Fibroblast of skin of abdomen (primary cell): ENCODE measurements at places on chromosomes 2 and 18.

GRCh38 chr2:238162846-238163441, 4.2 kb downstream of the ERFE start:
- DNase-seq, result no peak

GRCh38 chr2:230434677-230435324, 18.8 kb downstream of the SP100 start:
- no peak for DNase-seq

GRCh38 chr2:43998263-43998662, 2.5 kb upstream of the LRPPRC start:
- DNase-seq, result no peak

DNA sequence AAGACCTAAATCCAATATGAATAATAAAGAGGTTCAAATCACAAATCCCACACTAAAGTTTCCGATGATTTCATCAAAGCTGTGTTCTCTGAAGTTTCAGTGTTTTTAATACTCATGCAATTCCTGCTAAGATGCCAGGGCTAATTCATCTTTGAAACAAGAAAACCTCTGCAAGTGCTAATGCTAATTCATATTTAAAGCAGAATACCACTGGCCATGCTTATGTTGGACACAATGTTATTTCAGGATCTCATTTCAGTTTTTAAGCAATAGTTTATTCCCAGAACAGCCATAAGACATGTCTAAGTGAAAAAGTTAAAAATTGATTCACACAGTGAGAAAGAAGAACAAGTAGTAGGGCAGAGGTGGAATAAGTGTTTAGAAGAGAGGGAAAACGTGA, 62.8 kb downstream of the GRB14 start:
- DNase-seq, result no peak

- DNase-seq, result no peak
These were observed 5.2 kb downstream of the RAPGEF4 start for GRCh38 chr2:172740856-172741255.

- peak; percentile 48 for DNase-seq
These were observed 74.1 kb downstream of the TLK1 start for GRCh38 chr2:171086352-171087290.

GRCh38 chr2:65165558-65165957, 35.7 kb upstream of the RAB1A start:
- DNase-seq, result no peak

GRCh38 chr2:43139996-43140621, 86.3 kb downstream of the ZFP36L2 start:
- no peak for DNase-seq

GRCh38 chr2:187431911-187432310, 16.1 kb downstream of the CALCRL start:
- DNase-seq, result no peak

- DNase-seq, result peak; percentile 80
These were observed 88.9 kb downstream of the TMEM185B start for GRCh38 chr2:120134263-120134662.

- DNase-seq, result no peak
These were observed 7.2 kb downstream of the RPIA start for GRCh38 chr2:88698498-88699233.

DNA sequence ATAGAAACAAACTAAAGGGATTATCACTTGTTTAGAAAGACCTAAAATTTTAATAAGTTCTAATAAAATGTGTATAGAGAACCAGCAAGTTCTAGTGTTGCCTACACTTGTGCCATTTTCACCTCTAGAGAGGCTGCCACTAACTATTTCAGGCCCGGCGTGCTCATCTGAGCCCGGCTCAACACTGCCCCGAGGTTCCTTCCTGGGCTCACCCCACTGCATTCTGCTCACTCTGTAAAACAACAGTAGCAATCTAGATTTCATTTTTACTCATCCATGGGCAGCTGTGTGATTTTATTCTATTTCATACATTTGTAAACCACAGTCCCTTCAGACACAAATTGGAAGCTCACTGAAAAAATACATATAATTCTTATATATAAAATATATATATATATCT, 253.2 kb downstream of the L3MBTL4 start:
- DNase-seq, result no peak

DNA sequence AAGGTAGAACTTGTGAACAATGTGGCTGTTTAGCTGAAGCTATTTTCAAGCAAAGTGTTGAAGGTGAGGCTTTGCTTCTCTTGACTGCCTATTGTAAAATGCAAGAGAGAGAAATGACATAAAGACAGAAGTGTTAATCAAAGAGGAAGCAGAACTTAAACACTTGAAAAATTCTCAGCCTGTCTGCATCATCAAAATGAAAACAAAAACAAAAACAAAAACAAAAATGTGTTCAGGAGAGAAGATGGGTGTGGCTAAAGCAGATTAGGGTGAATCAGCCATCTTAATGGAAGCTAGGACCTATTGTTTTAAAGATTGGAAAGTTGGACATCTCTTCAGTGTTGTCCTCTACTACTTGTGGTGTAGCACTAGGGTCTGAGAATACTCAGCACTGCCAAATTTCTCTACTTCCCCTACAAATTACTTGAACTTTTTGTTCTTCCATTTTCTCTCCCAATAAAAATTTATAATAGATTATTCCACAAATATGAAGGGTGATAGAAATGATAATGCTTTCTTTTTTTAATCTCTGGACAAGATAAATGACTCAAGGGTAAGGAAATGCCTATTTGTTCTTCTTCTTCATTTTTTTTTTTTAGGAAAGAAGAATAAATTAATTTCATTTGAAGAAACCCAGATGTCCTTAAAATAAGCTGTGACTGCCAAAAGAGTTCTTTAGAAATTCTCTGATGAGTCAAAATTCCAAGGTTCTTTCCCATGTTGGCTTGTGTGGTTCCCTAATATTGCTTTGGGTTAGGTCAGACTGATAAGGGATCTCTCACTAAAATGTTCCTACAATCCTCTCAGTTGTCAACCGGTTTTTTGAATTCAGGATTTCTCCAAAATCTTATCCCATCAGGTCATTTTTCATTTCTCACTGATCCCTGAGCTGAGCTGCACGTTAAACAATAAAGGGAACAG, 571.2 kb upstream of the ZEB2 start:
- DNase-seq, result peak; percentile 80

GRCh38 chr2:101976891-101977290, 14.9 kb upstream of the IL1R2 start:
- no peak for DNase-seq

DNA sequence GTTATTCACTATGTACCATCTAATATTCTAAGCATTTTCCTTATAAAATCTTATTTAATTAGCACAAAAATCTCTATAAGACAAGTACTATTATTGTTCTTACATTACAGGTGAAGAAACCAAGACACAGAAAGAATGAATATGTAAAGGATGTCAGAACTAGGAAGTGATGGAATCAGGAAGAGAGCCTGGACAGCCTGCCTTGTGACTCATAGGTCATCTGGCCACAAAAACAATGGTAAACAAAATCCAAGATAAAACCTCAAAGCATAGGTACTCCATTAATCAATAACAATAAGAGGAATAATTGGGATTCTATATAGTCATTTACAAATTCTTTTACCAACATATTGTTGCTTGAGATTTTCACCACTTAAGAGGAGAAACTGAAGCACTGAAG, 505.4 kb upstream of the PIK3C3 start:
- no peak for DNase-seq

- no peak for DNase-seq
These were observed 278.5 kb downstream of the SRBD1 start for GRCh38 chr2:45332567-45332966.

GRCh38 chr18:48836231-48836805, 114.4 kb downstream of the SMAD7 start:
- no peak for DNase-seq

- DNase-seq, result no peak
These were observed 97.2 kb upstream of the NXPH2 start for GRCh38 chr2:138877421-138877820.

- DNase-seq, result no peak
These were observed 88.0 kb downstream of the MEMO1 start for GRCh38 chr2:31922542-31923408.

- DNase-seq, result peak; percentile 56
These were observed 166.1 kb downstream of the CLIP4 start for GRCh38 chr2:29281086-29281915.

DNA sequence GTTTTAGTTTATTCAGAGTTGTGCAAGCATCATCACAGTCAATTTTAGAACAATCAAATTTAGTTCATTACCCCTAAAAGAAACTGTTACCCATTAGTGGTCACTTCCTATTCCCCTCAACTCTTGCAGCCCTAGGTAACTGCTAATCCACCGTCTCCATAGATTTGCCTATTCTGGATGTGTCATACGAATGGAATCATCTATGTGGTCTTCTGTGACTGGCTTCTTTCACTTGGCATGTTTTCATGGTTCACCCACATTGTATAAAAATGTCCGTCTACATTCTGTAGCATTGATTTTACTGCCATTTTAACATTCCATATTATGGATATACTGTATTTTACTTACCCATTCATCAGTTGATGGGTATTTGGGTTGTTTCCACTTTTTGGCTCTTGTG, 5.3 kb upstream of the CEP68 start:
- peak; percentile 68 for DNase-seq

- no peak for DNase-seq
These were observed 28.0 kb downstream of the EHBP1 start for GRCh38 chr2:62733546-62733945.

- no peak for DNase-seq
These were observed 32.2 kb downstream of the MAIP1 start for GRCh38 chr2:199987586-199987985.

- no peak for DNase-seq
These were observed 7.6 kb downstream of the ZC3H15 start for GRCh38 chr2:186493564-186494085.

DNA sequence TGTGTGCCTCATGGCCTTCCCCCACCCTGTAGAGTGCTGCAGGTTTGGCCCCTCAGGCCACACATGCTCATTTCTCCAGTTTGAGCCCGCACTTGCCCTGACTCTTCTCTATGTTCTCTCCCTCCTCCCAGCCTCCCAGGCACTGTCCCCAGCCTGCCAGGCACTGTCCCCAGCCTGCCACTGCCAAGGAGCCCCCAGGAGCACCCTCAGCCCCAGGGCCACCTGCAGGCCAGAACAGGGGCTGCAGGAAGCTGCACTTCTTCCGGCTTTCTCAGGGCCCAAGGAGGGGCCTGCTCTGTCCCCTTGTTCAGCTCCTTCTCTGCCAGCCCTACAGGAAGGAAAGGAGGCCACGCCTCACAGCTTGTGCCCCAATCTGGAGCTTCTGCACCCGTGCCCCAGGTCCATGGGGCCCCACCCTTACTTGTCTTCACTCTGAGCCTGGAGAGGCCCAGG, 31.6 kb downstream of the CYP26B1 start:
- DNase-seq, result no peak

GRCh38 chr2:189803431-189803830, 19.2 kb downstream of the PMS1 start:
- no peak for DNase-seq
